IPS DF 6.9 (cell line): ENCODE measurements at places on chromosomes 16 and 17.
A peak's percentile ranks its signal among the peaks of the same experiment; 100 is the strongest.

DNA sequence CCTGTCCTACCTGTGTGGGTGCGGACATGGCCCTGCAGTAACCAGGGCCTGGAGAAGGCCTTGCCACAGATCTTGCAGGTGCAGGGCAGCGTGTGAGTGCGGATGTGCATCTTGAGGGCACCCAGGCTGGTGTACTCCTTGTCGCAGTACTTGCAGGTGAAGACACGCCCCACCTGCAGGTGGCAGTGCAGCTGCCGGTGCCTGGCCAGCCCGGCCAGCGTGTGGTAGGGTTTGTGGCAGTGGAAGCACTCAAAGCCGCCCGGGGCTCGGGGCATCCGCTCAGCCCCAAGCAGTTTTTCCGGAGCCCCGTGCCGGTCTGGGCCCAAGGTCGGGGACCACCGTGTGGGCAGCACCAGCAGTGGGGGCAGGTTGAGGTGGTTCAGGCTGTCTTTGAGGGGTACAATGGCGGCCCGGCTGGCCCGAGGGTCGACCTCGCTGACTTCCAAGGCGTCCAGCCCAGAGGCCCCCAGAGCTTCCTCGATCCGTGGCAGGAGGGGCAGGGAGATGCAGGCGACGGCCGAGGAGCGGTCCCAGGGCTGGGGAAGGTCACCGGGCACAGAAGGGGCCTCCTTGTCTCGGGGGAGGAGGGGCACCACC, 5.1 kb downstream of the SNAI3 start:
- no peak for DNase-seq

- DNase-seq = no peak
These were observed 6.6 kb downstream of the NHERF2 start for GRCh38 chr16:2033057-2033908.

GRCh38 chr17:55230716-55231115, 34.0 kb upstream of the HLF start:
- DNase-seq = no peak

DNA sequence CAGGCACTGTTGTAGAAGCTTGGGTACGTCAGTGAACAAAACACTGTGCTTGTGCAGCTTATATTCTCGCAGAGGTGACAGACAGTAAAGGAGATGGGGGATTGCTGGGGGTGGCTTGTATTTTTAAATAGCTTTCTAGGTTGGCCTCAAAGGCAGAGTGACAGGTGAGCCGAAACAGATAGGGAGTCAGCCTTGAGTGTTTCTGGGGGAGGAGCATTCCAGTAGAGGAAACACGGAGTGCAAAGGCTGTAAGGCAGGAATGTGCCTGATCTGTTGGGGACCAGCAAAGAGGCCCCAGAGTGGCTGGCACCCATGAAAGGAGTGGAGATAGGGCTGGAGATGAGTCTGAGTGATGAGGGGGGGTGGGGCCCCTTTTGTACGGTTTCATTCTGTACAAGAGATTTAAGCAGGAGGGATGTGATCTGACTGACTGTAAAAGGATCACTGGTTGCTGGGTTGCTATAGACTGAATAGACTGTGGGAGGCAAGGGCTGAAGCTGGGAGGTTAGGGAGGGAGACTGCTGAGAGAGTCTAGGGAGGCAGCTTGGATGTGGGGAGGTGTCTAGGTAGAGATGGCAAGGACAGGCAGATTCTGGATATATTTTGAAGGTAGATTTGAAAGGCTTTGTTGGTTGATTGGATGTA, 15.2 kb downstream of the NUP93 start:
- no peak for DNase-seq

DNA sequence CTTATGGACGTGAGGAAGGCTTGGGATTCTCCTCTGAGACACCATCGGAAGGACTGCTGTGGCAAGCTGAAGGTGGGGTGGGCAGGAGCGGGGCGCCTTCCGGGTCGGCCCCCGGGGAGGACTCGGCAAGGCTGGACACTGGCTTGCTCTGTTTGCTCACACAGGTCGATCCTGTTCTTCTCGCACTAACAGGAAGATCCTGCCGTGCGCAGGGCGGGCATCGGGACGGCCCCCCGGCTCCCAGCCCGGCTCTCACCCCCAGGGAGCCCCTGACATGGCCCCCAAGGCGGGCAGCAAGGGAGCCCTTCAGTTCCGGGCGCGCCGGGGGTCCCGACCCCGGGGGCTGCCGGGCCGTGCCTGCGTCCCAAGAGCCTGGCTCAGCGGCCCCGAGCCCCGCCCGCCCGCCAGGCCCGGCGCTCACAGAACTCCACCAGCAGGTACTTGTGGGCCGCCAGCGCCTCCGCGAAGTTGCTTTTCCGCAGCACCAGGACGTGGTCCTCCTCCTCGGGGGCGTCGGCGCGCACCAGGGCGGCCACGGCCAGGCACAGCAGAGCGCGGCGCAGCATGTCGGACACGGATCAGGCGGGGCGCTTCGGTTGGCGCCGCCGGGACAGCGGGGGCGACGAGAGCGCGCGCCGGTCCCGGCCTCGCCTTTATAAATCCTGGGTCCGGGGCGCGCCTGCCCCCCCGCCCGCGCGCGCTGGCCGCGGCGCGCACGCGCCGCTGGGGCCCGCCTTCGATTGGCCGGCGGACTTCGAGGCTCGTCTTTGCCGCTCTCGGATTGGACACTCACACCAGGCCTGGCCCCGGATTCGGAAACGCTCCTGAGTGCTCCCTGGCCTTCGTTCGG, at the start of gene P4HB:
P4HB (minus strand) TSS at position 630 of the 850 bp plus-strand sequence; CDS start at position 566, 64 bp downstream.
- no peak for DNase-seq

- DNase-seq = no peak
These were observed 39.9 kb downstream of the SNX29 start for GRCh38 chr16:12016291-12016947.

- DNase-seq = no peak
These were observed 104.3 kb downstream of the HS3ST3B1 start for GRCh38 chr17:14405189-14405588.

- DNase-seq = no peak
These were observed 45.2 kb upstream of the SLC5A11 start for GRCh38 chr16:24800586-24800985.

DNA sequence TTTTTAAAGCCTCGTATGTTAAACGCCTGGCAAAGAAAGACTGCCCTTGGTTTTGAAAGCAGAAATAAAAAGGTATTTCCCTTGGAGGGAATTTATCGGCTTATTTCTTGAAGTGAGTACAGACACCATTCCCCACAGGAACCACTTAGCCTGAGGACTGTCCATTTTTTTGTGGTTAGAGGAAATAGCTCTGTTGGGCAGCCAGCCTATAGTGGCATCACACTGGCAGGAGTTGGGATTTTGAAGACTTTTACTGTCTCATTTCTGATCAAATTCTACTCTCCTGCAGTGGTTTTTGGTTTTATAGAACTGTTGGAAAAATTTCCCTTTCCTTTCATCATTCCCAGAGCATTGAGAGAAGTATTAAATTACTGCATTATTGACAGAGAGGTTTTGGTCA, 34.1 kb upstream of the CDC6 start:
- no peak for DNase-seq

DNA sequence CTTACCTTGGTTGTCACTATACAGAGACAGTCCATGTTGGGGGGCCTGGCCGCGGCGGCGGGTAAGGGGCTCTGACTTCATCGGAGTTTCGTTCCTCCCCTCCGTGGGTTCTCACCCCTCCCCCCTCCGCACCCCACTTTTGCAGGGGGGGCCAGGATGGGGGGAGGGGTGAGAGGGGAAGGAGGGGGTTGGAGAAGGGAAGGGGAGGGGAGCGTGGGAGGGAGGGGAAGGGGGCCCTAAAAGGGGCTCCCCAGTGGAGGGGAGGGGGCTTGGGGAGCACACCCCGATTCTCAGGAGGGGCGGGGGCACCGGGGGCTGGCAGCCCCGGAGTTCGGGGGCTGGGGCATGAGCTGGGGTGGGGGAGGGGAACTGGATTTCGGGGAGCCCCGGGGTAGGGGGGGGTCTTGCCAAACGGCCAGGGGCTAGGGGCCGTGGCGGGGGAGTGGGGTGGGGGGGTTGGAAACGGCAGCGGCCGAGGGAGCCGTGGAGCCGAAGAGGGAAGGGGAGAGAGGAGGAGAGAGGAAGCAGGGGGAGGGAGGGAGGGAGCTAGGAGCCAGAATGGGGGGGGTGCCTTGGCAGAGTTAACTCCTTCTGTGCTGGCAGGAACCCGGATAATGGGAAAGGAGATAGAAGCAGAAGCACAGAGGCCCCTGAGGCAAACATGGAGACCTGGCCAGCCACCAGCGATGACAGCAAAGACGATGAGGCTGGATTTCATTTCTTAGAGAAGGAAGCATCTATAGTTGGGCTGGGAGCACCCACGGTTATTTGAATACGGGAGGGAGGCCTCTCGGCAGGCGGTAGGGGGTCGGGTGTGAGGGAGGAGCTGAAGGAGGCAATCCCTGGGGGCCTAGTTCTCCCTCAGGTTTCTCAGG, 2.3 kb downstream of the DLG4 start:
- no peak for DNase-seq

GRCh38 chr17:16495561-16495960, 3.6 kb upstream of the LRRC75A start:
- DNase-seq = no peak

DNA sequence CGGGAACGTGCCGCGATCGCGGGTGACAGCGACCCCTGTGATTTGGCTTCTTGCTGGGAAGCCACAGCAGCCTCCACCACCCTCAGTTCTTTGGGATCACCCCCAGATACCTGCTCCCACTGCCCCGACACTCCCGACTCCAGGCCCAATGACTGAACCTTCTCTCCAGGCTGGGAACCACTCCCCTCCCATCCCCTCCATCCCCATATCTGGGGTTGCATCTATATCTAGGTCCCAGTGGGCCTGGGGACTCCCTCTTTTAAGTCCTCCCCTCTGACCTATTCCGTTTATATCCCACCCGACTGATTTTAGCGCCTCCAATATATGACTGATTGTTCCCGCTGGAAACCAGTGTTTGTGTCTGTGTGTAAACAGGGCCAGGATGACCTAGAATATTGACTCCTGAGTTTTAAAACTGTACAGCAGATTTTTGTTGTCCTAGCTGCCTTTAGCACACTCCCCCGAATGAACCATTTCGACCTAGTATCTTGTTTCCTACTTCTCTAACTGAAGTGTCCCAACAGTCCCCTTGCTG, 667 bp downstream of the PSMD3 start:
- DNase-seq = no peak

DNA sequence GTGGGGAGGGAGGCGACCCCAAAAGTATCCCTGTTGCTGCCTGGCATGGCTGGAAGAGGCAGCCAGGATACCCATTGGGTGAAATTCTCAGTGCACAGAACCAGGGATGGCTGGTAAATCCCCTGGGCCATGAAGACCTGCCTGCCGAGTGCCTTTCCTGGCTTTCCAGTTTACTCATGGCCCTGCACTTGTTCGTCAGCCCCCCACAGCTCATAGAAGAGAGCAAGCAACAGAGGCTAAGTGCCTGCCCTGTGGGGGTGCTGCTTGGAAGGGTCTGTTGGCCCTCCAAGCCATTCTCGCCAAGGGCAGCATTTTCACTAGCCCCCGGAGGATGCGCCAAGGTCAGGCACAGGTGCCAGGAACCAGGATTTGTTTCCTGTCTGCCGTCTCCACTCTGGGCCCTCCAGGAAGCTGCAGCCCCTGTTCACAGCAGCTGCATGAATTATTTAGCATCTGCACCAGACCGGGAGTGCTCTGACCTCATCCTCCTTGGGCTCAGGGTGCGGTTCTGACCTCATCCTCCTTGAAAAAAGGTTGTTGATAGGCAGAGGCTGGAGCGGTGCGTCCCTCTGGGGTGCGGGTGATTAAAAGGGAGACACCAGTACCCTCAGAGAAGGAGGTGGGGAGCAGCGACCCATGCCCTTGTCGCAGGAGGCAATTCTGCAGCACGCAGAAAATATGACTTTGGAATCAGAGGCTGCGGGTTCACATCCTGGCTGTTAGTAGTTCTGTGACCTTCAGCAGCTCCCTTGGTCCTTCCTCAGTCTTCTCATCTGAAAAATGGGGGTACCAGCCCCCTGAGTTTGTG, 14.2 kb upstream of the CD300A start:
- no peak for DNase-seq

- DNase-seq = no peak
These were observed 111.7 kb downstream of the TANGO6 start for GRCh38 chr16:68954911-68955635.

GRCh38 chr17:9924735-9925191, 19.7 kb upstream of the RCVRN start:
- peak; percentile 64 for DNase-seq

DNA sequence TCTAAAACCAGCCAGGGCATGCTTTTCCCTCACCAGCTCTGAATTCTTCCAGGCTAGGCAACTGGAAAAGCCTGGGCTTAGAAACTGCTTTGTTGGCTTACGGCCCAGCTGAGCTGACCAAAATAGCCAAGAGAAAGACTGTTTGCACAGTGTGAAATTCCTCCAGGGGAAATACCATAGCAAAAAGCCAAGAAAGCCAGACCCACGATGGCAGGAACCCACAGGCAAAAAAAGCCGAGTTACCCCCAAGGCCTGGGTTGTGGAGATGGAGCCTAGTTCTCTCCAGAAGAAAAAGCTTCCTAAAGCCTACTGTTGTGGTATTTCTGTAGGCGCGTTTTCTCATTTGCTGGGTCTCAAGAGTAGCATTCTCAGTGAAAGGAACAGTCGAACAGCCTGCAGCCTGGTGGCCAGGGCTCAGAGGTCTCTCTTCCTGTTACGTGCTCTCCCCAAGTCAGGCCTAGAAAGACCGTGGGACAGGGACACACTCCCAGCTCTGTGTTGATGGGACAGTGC, 9.2 kb downstream of the SP2 start:
- no peak for DNase-seq

- DNase-seq = no peak
These were observed 8.2 kb downstream of the CORO6 start for GRCh38 chr17:29614349-29615047.

DNA sequence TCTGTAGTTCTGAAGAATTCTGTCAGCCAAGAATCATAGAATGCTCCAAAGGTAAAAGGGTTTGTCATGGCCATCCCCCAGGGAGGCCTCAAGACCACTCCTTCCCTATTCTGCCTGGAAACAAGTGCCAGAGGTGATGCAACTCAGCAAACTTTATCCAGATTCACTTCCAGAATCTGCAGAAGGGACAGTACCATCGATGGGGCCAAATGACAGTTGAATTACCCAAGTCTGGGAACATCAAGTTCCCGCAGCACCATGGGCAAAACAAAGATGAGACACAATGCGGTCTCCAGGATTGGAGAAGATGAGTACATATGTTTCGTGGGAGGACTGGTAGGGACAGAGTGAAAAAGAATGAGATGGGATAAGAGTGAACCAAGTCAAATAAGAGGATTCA, 13.7 kb upstream of the TAT start:
- no peak for DNase-seq

GRCh38 chr17:13678361-13678760, 76.6 kb upstream of the HS3ST3A1 start:
- no peak for DNase-seq

DNA sequence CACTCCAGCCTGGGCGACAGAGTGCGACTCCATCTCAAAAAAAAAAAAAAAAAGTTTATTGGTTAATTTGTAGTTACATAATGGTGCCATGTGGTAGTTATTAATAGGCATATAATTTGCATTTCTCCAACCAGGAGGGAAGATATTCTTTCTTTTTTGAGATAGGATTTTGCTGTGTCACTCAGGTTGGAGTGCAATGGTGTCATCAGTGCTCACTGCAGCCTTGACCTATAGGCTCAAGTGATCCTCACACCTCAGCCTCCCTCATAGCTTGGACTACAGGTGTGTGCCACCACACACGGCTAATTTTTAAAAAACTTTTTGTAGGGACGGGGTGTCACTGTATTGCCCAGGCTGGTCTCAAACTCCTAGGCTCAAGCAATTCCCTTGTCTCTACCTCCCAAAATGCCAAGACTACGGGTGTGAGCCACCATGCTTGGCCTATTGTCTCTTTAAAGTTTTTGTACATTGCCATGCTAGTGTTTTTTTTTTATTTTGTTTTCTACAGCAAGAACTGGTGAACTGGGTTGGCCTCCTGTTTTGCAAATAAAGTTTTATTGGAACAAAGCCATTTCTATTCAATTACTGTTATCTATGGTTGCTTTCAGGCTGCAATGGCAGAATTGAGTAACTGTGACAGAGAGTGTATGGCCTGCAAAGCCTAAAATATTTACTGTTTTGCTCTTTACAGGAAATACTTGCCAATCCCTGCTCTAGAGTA, 11.9 kb downstream of the SNX29 start:
- DNase-seq = no peak
